ENCODE measurements at places on chromosomes 4 and X.

- no peak for DNase-seq
Observed at GRCh38 chr4:85381968-85382367, 93.0 kb upstream of the ARHGAP24 start.

DNA sequence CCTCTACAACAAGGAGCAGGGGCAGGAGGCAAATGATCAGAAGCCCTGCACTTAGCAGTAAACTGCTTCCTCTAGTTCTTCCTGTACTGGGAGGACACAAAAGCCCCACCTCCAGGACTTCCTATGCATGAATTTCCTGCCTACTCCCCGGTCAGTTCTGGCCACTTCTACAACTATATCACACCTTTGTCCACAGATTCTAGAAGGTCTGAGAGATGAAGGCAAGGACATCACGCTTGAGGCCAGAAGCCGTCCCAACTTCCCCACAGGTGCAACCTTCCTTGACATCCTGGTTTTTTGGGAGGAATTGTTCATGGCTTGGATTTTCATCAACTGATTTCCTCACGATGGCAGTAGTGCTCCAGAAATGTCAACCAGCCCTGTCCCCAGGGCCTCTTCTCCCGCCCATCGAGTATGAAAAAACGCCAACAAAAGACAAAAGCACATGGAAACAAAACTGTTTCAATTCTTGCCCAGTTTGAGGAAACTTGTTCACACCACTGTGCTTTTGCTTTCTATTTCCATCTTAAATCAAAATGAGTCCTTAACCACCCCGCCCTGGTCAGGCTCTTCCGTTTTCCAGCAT, 206.5 kb upstream of the STK26 start:
- peak; percentile 13 for DNase-seq

DNA sequence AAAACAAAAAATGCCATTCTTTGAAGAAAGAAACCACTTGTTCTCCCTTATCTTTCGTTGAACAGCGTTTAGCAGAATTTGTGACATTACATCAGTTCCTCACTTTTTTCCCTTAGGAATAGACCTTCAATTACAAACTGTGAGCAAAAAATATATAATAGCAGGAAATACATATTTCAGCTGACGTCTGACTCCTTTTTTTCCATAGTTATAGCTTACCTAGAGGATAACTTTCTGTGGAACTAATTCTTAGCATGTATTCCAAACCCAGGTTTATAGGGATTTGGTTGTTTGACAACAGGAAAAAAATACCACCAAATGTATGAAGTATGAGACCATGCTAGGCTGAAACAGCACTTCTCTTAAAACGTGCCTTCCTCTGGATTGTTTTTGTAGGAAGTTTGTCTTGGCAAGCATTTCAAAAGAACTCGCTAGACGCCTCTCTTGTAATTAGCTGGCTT, 2.0 kb upstream of the LIMCH1 start:
- DNase-seq = no peak

GRCh38 chr4:25213347-25213979, 20.4 kb upstream of the PI4K2B start:
- DNase-seq = no peak

GRCh38 chr4:53599632-53600031, 8.3 kb upstream of the LNX1 start:
- DNase-seq = no peak

DNA sequence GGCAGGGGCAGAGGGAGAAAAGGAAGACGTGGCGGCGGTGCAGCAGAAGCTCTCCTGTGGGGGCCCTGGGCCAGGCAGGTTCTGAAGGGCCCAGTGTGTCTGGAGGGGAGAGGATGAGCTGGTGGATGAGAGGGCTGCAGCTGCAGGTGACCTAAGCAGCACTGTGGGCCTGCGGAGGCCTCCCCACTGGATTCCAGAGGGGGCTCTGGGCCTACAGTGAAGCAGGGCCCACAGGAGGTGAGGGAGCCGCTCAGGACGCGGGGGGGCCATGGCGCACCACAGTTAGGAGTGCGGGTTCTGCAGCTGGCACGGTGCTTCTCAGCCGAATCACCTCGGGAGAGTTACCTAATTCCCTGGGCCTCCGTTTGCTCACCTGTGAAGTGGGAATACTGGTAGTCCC, 10.5 kb downstream of the ABLIM2 start:
- no peak for DNase-seq

DNA sequence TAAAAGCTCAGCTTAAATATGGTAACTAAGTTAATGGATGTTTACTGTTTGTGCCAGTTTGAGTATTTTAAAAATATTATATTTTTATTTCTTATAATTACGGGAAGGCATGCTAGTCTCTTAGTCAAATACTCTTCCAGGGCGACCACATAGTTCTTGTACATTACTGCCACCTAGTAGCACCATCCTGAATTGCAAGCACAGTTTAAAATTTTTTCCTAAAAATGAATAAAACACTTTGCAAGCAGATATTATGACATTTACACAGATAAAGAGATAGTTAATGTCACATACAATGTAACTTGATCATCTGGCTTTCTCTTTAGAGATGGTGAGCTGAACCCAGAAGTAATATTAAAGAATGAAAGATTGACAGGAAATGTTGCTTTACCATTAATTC, 11.5 kb downstream of the NDP start:
- no peak for DNase-seq

- no peak for DNase-seq
Observed at GRCh38 chr4:1330761-1331590, 16.0 kb upstream of the UVSSA start.

DNA sequence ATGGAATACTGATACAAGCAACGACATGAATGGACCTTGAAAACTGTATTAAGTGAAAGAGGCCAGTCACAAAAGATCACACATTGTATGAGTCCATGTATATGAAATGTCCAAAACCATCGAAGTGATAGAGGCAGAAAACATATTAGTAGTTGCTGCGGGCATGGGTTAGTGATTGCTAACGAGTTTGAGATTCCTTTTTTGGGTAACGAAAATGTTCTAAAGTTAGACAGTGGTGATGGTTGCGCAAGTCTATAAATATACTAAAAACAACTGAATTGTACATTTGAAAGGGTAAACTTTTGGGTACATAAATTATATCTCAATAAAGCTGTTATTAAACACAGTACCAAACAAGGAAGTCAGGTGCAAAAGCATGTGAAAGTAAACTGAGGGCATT, 234.5 kb downstream of the FBXW7 start:
- no peak for DNase-seq

DNA sequence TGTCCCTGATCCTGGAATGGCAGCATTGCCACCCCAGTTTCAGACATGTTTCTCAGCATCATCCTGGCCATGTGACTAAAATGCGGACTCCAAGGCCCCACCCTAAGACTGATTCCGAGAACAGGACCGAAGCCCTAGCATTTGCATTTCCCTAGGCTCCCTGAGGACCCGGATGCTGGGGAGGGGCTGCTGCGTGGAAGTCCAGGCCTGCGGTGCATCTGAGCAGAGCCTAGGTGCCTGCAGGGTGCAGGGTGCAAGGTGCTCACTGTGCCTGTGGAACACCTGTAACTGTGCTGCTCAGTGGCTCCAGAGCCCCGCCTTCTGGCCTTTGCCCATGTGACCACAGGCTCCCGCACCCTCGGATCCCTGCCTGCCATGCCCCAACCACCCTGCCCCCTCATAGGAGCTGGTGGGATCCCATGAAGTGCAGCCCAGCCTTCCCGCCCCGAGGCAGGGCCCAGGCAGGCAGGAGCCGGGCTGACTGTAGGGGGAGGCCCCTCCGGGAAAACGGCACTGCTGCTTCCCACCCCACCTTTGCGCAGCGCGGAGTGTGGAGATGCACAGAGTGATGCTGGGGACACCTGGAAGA, 14.9 kb downstream of the PNMA6F start:
- no peak for DNase-seq

GRCh38 chrX:154417157-154417556, 5.8 kb downstream of the TAFAZZIN start:
- no peak for DNase-seq

DNA sequence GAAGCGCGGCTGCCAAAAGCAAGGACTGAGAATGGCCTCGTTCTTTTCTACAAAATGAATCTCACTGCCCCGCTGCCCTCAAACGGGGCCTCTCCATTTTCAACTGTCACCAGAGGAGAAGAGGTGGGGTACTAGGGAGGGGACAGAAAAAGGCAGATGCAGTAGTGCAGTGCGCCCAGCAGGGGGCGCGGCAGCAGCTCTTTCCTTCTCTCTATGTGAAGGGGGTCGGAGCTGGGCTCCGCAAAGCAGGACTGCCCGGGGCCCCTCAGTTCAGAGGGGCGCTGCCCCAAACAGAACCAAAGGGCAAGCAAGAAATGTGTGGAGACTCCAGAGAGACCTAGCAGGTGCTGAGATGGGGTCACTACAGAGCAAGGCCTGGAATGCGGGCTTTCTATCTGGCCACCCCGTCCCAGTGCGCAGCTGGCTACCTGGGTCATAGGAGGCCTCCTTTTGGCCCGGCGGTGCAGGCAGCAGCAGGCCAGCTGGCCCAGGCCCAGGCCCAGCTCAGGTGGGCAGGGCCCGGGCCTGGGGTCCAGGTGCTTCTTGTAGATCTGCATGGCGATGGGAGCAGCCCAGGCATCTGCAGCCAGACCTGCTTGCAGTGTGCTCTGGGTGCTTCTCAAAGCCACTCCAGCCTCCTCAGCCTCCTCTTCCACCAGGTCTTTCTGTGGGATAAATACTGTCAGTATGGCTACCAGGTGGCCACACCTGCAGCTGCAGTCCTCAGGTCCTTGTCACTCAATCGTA, 5.9 kb downstream of the IRAK1 start:
- DNase-seq = peak; percentile 9

DNA sequence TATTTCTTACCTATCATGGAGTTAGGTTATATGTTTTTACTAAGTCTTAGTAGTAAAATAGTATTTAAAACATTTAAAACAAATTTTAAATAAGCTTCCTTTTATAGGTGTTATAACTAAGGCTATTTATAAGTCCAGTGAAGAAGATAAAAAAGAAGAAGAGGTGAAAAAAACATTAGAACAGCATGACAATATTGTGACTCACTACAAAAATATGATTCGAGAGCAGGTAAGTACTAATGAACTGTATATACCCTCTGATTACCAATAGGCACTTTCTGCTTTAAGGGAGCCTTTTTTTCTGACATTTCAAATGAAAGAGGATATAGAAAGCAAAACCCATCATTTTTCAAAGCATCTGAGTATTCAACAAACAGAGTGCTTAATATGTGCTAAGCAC, 76.6 kb downstream of the USO1 start:
- DNase-seq = no peak

GRCh38 chr4:119894650-119895208, 171.9 kb downstream of the MAD2L1 start:
- DNase-seq = no peak

DNA sequence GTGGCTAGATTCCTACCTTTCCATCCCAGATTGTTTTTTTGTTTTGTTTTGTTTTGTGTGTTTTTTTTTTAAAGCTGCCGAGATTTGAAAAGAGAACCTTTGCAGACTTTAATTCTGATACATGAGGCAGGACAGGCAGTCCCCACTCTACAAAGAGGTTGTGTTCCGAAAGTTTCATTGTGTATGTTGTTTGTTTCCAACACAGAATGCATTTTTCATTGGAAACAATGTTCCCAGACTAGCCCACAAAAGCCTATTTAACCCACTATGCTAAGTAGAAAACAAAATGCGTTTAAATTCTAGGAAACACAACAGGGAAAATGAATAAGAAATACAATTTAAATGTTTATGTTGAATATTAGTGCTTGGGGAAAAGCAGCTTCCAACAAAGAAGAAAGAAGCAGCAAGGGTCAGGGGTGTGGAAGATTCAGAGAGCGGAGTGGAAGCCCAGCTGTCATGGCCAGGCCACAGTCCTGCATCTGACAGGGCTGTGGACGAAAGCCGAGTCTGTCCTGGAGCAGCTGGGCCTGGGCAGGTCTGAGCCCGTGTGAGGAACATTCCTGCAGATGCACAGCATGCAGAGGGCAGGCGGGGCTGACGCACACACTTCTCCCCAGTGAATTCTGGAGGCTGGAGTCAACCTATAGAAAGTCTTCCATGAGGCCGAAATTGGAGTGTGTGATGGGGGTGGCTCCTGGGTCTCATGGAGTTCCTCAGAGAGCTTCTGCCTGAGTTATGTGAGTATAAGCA, 12.4 kb upstream of the SETD7 start:
- no peak for DNase-seq

- no peak for DNase-seq
Observed at GRCh38 chr4:41303372-41304118, 46.8 kb downstream of the UCHL1 start.

GRCh38 chrX:104618106-104618895, 52.3 kb downstream of the IL1RAPL2 start:
- no peak for DNase-seq

DNA sequence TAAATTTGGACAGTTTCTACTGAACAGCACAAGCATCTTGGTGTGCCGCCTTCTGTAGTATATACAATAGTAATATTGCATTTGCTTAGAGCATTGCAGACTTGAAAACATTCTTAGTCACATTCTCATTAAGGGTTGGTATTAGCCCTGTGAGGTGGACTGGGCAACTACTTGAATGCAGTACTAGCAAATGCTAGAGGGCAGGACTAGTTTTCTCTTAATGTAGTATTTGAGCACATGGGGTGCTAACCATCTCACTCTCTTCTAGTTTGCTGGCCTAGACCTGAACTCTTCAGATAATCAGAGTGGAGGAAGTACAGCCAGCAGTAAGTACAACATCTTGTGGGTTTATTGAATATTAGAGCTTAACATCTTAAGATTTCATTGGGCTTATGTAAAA, 3.2 kb downstream of the DDX3X start:
- DNase-seq = no peak

DNA sequence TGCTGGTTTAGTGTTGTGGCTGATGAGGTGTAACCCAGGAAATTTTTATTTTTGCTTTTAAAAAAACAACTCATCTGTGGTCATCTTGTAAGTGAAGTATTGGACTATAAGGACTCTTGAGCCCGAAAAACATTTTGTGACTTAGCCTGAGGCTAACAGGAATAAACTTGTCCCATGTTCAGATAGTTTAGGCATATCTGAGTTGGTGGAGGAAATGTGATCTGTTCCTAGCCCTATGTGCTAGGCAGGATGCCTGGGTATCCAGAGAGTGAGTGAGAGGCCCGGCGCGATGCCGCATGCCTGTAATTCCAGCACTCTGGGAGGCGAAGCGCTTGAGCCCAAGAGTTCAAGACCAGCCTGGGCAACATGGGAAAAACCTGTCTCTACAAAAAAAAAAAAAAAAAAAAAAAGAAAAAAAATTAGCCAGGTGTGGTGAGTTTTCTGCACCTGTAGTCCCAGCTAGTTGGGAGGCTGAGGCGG, 3.7 kb downstream of the SMS start:
- no peak for DNase-seq

- no peak for DNase-seq
Observed at GRCh38 chr4:137531168-137531985, 917 bp downstream of the PCDH18 start.

- DNase-seq = no peak
Observed at GRCh38 chr4:174362340-174362739, 78.6 kb downstream of the CEP44 start.

DNA sequence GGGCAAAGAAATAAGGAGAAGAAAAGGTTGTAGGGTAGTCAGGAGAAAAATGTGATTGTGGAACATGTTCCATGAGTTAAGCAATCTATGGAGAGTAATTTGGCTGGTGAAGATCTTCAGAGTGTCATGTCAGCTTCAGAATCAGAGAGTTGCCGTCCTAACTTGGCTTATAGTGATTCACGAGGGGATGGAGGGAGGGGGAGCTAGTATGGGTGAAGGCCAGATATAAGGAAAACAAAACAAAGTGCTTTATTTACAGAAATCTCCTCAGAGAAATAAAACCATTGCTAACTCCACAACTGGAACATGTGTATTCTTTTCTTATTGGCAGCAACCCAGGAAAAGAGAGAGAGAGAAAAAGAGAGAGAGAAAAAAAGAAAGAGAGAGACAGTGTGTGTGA, 256.5 kb upstream of the NRK start:
- no peak for DNase-seq

- DNase-seq = peak; percentile 3
Observed at GRCh38 chrX:44871931-44872820, 812 bp upstream of the KDM6A start.

GRCh38 chrX:129597905-129598304, 56.9 kb downstream of the APLN start:
- DNase-seq = no peak

All from stimulated activated CD4-positive, alpha-beta T cell treated with anti-CD3 and anti-CD28 coated beads, Interleukin-15, amount 100 ng/mL, for 1 hour (primary cell).